Stimulated activated CD8-positive, alpha-beta memory T cell treated with anti-CD3 and anti-CD28 coated beads, Interleukin-12 subunit alpha, Interleukin-12 subunit beta, amount 100 ng/mL, for 1 hour (primary cell): ENCODE measurements at places on chromosomes 5 and 9.

GRCh38 chr5:174185506-174185905 lies 140.0 kb downstream of the NSG2 start:
- DNase-seq = no peak

- no peak for DNase-seq
Observed at GRCh38 chr9:93820667-93821306, 134.4 kb downstream of the BARX1 start.

GRCh38 chr5:80631278-80632259 lies 22.9 kb upstream of the MSH3 start:
- no peak for DNase-seq

DNA sequence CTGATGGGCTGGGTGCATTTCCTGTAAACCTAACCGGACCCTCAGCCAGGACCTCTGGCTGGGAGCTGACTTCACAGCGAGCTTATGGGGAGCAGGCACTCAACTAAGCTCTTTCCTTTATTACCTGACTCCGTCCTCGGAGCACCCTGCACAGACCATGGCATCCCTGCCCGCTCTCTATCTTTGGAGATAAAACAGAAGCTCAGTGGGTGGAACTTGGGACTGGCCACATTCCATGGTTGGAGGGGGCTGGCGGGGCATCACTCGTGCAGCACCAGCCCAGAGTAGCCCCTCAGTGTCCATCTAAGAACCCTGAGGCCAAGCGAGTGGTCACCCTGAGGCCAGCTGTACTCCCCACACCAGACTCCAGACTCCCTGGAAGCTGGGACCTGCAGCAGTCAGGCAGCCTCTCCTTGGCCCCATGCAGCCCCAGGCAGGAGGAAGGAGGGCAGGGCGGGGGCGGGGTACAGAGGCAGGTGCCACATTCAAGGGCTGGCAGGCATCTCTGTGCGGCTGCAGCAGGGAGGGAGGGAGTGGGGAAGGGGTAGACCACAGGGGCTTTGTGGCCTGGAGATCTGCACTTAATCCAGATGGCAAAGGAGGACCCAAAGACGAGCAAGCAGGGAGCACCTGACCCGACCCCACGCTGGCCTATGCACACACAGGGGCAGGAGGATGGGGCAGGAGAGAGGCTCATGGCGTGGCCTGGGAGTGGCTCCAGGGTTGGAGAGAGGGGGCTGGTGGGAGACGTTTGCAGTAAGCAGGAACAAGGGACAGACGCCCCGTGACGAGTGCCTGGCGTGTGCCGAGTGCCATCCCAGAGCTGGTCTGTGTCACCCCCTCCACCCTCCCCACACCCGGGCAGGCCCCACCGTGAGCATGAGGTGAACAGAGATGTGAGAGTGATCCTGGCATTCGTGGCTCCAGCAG lies 26.1 kb downstream of the GLT6D1 start:
- DNase-seq = no peak
